NCI-H2081 treated with DMSO at 0.1 percent for 48 hours (cell line): ENCODE measurements at places on chromosomes 12 and 14.

DNA sequence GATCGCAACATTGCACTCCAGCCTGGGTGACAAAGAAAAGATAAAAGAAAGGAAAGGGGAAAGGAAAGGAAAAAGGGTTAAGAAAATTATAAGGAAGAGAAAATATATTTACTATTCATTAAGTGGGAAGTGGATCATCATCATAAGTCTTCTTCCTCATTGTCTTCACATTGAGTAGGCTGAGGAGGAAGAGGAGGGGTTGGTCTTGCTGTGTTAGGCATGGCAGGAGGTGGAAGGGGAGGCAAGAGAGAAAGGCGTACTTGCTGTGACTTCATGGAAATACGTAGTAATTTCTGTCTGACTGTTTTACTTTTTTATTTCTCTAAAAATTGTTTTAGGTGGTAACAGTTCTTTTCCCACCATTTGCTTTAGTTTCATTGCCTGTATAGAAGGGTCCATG lies 26.2 kb downstream of the FAM177A1 start:
- DNase-seq = no peak

- no peak for DNase-seq
Observed at GRCh38 chr12:100801320-100801719, 6.7 kb downstream of the ANO4 start.

DNA sequence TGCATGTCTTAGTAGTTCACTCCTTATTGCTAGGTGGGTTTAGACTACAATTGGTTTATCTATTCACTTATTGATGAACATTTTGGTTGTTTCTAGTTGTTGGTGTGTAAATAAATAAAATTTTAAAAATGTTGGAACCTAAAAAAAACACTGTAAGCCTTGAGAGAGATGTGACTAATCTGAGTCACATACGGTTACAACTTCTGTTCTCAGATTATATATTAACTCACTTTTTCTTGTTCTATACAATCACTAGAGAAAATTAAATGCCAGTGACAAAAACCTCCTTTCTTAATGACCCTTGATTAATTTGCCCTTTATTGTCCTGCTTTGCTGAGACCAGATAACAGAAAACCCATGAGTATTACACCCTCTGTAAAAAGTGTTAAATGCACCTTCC lies 7.1 kb upstream of the TDG start:
- DNase-seq = no peak

- no peak for DNase-seq
Observed at GRCh38 chr12:117447665-117448366, 86.4 kb upstream of the NOS1 start.

- peak; percentile 48 for DNase-seq
Observed at GRCh38 chr12:58425481-58426392, 484.4 kb downstream of the ATP23 start.

GRCh38 chr12:49021292-49021915 lies 2.8 kb upstream of the PRKAG1 start:
- DNase-seq = no peak

GRCh38 chr12:114851981-114852380 lies 168.0 kb upstream of the TBX3 start:
- no peak for DNase-seq

- no peak for DNase-seq
Observed at GRCh38 chr14:27916326-27916725, 850.3 kb upstream of the FOXG1 start.

GRCh38 chr14:45181806-45182205 lies 46.1 kb downstream of the FANCM start:
- no peak for DNase-seq
